ENCODE measurements at places on chromosomes 2 and 18.

- DNase-seq, result no peak
Observed at GRCh38 chr2:9909106-9909505, 42.4 kb upstream of the GRHL1 start.

GRCh38 chr2:216879727-216880508 is 20.1 kb upstream of the TNP1 start:
- no peak for DNase-seq

DNA sequence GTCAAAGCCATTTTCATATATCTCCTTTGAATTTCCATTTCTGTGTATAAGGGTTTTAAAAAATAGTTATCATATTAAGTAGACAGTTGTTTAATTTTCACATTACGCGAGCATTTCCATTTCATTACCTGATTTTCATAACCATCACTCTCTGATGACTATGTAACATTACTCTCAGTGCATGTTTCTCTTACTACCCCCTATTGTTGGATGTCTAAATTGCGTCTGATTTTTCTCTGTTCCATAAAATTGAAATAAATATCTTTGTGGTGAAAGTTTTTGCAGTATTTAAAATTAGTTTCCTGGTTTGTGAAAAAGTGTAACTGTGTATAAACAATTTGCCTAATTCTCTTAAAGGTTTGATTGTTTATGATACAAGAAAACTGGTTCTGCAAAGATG is 123.8 kb downstream of the MYO1B start:
- DNase-seq, result no peak

DNA sequence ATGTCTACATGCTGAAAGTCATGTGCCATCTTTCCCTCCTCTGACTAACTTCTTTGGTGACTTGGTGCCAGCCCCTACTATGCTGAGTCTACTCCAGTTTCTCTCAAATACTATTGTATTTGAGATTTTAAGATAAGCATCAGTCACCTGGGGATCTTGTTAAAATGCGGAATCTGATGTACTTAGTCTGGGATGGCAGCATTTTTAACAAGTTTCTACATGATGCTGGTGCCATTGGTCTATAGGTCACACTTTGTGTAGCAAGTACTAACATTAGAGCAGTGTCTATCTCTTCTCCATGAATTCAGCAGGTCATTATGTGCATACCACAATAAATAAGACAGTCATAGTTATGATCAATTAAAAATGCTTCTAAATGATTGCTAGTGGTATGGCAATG is 106.9 kb downstream of the CERS6 start:
- DNase-seq, result no peak

DNA sequence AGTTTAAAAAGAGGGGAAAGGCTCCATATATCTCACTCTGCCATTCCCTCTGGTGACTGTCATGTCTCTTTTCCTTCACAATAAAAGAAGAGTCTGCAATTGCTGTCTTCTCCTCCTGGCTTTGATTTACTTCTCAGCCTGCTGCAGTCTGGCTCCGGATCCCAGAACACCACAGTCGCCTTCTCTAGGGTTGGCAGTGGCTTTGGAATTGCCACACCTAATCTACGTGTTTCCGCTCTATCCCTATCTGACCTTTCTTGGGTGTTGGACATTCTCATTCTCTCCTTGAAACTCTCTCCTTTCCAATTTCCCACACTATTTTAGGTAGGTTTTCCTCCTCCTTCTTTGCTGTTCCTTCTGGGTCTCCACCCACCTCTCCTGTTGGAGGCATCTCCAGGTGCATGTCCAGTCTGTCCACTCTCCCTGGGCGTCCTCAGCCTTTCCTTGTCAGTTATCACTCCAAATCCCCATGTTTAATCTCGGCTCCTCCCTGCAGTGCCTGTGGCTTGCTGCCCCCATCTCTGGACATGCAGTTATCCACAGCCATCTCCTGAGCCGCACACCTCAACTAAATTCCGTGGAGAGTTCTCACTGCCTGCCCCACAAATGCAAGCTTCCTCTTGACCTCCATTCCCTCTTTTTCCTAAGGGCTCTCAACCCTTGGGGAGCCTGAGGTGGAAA is 112.8 kb downstream of the KCTD1 start:
- DNase-seq, result no peak
